ENCODE measurements at places on chromosomes 2 and 18.

GRCh38 chr2:119748135-119748534 is 11.6 kb upstream of the PTPN4 start:
- no peak for DNase-seq

DNA sequence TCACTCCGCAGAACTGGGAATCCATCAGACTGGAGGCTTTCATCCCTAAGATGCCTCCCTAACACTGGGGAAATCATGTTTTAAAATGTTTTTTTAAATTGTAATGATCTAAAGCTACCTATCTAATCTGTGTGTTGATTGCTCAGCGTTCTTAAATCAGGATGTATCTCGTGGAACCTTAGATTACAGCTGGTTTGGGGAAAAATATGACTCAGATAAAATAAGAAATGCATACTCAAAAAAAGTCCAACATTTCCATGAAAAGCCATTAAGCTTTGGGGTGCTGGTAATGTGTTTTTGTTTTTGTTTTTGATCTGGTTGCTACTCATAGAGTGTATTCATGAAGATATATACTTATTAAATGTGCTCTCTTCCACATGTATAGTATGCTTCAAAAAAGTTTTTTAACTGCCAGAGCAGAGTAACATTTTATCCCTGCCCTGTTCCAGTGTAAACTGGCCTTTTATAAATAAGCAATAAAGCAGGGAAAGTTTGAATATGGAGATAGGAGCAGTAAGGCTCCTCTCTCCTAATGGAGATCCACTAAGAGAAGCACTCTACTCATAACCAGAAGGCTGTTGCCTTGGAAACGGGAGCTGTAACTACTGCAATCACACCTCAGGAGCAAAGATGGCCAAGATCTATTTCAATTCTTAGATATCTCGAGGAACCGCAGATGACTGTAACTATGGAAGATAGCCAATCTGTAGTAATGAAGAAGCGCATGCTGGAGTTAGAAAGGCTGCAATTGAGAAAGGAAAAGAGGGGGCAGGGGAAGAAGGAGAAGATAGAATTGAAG is 41.6 kb downstream of the ANKRD44 start:
- DNase-seq: no peak

GRCh38 chr2:109707281-109708147 is 86.6 kb upstream of the RGPD5 start:
- DNase-seq: no peak

- peak; percentile 36 for DNase-seq
Measured at GRCh38 chr2:120261387-120262006, 8.8 kb downstream of the RALB start.

GRCh38 chr2:115848192-115848591 is 1405.8 kb downstream of the DPP10 start:
- no peak for DNase-seq

GRCh38 chr2:222952204-222952603 is 91.4 kb downstream of the ACSL3 start:
- no peak for DNase-seq

DNA sequence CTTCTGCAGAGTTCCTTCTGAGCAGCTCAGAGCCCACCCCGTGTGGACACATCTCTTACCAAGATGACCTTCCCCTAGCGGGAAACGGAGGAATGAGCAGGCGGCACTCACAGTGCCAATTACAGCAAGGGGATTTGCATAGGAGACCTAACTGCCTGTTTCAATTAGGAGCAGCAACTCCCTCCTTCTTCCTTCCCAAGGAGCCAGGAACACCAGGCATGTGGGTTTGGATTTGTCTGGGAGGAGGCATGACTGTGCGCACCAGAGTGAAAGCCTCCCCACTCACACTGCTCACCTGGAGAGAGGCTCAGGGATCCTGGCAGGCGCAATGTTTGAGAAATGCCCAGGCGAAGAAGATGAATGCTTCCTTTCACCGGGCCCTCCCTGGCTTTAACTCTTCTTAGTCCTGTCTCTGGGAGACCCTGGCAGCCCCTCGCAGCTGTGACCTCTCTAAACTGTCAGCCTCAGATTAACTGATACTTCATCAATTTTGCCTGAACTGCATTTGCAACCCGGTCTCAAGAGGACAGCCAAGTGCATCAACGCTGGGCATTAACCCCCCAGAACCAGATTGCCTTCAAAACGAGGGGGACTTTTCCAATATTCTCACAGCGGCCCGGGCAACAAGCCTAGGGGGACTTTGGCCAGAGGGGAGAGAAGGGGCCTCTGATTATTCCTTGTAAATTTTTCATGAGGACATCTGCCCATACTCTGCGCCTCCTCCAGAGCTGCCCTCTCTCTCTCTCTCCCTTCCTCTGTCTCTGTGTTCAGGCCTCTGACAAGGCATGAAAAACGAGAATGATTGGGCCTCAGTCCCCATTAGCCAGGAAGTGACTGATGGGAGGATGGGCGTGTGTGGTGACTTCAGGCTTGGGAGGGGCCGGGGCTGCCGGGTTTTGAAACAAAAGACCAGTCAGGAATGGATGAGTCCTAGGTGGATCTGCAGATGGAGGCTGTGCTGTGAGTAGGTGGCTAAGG is 93.8 kb downstream of the CMPK2 start:
- DNase-seq: no peak

GRCh38 chr2:11482473-11483035 is 16.6 kb upstream of the E2F6 start:
- no peak for DNase-seq

DNA sequence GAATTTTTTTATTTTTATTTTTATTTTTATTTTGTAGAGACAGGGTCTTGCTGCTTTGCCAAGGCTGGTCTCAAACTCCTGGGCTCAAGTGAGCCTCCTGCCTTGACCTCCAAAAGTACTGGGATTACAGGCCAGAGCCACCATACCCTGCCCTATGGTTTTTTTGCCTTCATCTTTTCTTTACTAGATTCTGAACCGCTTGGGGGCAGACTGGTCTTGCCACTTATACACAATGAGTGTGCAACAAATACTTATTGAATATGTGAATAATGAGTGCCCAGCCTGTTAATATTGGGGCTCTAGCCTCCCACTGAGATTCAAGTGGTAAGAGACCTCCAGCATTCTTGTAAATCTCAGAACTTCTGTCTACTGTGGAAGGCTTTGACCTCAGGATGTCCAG is 3.9 kb downstream of the NCK2 start:
- DNase-seq: no peak

GRCh38 chr2:101921319-101921952 is 70.3 kb upstream of the IL1R2 start:
- no peak for DNase-seq

DNA sequence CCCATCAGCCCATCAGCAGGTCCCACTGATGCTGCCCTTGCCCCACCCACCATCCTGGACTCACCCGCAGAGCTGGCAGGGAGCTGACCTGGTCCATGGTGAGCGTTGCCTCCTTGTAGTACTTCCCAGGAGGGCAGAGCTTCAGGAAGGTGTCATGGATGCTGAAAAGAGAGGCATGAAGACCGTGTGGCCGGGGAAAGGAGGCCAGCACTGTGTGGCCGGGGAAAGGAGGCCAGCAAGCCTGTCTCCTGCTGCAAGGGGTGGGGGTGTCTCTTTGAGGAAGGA is 11.9 kb downstream of the CIB4 start:
- no peak for DNase-seq

- DNase-seq: no peak
Measured at GRCh38 chr2:40760071-40760666, 308.3 kb upstream of the SLC8A1 start.

DNA sequence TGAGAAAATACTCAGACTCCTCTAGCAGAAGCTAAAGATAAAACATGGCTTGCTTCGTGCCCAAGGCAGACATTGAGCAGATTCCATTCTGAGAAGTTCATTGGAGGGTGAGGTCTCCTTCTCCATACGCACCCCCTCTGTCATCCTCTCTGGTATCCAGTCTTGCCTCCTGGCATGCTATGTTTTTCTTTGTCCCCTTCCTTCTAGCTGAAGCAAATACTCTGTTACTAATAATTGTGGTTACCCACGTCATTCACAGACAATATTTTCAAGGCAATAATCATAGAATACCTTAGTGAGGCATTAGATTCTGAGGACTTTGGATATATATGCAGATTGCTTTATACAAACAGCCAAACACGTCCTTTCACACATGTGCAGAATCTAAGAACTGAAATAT is 66.2 kb upstream of the KLF7 start:
- DNase-seq: no peak

DNA sequence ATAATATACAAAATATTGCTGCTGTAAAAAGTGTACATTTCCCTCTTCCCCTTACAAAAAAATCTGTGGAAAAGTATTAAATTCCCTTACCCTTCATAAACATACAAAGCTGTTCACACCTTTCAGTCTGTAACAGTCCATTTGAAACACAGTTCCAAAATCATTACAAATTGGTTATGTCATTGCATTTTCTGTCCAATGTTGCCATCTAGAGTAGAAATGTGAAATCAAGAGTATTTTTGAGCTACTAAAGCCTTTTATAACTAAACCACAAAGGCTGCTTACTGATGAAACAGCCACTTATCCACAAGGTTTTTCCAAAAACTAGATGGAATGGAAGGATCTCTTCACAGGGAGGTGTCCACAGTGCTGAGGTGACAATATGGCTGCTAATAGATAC is 72.5 kb downstream of the SS18 start:
- DNase-seq: no peak

DNA sequence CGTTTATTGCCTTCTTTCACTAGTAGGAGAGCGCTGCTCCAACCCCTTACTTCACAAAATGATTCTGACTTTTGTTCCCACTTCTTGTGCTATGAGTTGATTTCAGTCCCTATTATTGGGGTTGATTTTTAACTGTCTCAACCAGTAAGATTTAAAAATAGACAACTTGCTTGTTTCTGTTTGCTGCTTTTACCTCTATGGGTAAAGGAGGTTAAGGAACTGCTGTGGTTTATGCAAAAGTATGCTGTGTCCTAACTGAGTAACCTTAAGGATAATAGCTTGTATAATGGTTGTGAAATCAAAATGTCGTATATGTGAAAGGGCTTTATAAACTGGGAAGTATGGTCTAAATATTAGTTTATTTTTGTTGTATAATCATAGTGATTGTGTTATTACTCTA is 22.6 kb downstream of the ALMS1 start:
- DNase-seq: no peak

GRCh38 chr2:112726487-112727190 is 5.8 kb downstream of the NT5DC4 start:
- peak; percentile 80 for DNase-seq

GRCh38 chr2:68206793-68207192 is 45.5 kb downstream of the PPP3R1 start:
- DNase-seq: no peak

GRCh38 chr2:239466061-239466754 is 65.4 kb upstream of the HDAC4 start:
- DNase-seq: no peak

DNA sequence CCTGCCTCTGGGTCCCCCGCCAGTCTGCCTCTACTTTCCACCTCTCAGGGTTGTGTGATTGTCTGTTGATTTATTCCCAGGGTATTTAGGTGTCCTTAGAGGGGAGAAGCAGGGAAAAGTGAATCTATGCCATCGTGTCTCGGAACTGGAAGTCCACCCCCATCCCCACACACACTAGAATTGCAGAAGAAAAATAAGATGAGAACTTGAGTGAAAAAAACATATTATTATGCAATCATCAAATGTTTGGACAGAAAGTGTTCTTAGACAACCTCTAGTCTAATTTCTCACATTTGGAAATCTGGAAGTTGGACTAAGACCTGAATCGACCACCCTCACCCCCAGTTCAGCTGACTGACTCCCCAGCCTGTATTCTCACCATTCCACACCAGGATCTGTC is 14.1 kb upstream of the CASP8 start:
- DNase-seq: no peak

- no peak for DNase-seq
Measured at GRCh38 chr2:232234922-232235615, 143.5 kb upstream of the ALPP start.
